Dorsolateral prefrontal cortex (tissue), 122 donors: ENCODE measurements at places on chromosomes 16 and 17.

GRCh38 chr17:3972931-3973330 lies 8.7 kb upstream of the ATP2A3 start:
- DNase-seq = no peak

DNA sequence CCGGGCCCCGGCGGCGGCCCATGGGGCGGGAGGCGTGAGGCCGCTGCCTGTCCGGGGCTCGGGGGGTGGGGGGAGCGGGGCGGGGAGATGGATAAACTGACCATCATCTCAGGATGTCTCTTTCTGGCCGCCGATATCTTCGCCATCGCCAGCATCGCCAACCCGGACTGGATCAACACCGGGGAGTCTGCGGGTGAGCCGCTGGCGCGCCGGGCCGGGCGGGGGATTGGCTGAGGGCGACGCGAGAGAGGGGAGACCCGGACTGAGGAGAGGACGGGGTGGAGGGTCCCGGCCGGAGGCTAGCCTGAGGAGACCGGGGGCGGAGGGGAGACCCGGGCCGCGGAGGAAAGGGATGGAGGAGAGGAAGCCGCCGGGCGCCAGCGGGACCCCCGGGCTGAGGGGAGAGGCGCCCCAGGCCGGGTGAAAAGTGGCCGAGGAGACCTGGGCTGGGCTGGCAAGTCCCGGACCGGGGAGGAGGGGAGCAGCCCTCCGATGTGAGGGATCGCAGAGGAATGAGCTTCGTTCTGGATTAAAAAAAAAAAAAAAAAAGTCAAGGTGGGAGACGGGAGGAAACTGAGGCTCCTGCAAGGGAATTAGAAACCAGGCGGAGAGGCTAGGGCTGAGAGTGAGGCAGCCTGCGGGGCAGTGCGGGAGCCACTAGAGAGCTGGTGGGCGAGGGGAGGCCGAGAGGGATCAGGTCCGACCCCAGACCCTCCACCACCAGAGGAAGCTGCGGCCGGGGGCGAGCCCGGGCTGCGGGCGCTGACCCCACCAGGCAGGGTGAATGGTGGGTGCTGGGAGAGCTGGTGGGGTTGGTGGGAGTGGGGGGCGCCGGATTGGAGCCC lies 526 bp downstream of the MOSMO start:
- peak; percentile 24 for DNase-seq

GRCh38 chr16:72098936-72099335 lies 5.3 kb downstream of the DHX38 start:
- no peak for DNase-seq

DNA sequence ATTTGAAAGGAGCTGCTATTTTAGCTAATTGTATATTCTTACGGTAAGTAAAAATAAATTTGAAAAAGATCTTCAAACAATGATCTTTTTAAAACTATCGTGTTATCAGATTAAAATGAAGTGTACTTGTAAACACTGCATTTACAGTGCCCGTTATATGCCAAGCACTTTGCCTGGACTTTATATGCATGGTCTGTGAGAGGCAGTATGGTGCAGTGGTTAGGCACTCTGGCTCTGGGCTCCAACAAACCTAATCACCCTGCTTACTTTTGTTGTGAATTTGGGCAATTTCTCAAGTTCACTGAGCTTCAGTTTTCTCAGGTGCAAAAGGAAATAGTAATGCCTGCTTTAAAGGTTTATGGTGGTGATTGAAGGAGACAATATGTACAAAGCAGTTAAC lies 1.4 kb downstream of the PMP22 start:
- DNase-seq = no peak

DNA sequence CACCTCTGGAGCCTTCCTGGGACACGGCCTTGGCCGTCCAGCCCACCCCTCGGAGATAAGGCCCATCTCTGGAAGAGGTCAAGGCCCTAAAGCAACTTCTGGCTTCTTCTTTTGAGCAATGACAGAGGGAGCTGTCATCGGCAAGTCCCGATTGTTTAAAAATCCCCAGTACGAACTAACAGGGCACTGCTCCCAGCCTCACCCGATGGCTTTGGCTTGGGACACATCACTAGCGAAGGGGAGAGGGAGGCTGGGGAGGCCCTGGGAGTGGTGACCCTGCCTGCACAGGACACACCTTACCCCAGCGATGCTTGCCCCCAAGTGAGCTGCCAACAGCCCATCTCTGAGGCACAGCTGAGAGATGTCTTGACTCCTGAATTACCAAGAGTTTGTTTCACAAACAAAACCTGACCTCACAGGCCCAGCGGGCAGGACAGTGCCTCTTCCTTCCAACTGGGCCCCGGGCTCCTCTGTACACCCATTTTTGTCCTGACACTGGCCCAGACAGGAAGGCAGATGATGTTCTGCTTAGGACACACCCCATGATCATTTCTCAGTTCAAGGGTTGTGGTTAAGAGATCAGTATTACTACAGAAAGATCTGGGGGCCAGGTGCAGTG lies 4.8 kb downstream of the SYNGR2 start:
- DNase-seq = no peak

- no peak for DNase-seq
Observed at GRCh38 chr17:63826468-63827001, 696 bp upstream of the PSMC5 start.

DNA sequence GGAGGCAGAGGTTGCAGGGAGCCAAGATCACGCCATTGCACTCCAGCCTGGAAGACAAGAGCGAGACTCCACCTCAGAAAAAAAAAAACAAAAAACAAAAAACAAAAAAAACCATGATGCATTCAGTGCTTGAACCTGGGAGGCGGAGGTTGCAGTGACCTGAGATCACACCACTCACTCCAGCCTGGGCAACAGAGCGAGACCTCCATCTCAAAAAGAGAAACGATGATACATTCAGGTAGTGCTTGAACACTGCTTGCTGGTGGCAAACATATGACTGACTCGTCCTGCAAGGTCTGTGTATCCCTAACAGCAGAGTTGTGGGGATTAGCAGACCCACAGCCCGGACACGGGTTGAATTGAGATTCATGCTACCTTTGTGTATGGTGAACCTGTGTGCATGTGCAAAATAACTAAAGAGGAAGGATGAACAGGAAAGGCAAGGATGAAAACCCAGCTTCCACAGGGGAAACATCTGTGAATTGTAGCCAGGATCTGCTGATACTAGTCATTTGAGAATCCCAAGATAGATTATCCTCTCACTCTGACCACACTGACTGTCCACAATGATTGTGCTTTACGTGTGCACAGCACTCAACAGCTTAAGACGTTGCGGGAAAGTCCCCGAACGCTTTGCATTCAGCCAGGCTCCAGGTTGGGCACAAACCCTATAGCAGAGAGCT lies 52.4 kb upstream of the MRPS23 start:
- DNase-seq = no peak

GRCh38 chr17:56699186-56699894 lies 105.8 kb downstream of the NOG start:
- no peak for DNase-seq

- no peak for DNase-seq
Observed at GRCh38 chr16:84252184-84252583, 12.4 kb upstream of the KCNG4 start.

DNA sequence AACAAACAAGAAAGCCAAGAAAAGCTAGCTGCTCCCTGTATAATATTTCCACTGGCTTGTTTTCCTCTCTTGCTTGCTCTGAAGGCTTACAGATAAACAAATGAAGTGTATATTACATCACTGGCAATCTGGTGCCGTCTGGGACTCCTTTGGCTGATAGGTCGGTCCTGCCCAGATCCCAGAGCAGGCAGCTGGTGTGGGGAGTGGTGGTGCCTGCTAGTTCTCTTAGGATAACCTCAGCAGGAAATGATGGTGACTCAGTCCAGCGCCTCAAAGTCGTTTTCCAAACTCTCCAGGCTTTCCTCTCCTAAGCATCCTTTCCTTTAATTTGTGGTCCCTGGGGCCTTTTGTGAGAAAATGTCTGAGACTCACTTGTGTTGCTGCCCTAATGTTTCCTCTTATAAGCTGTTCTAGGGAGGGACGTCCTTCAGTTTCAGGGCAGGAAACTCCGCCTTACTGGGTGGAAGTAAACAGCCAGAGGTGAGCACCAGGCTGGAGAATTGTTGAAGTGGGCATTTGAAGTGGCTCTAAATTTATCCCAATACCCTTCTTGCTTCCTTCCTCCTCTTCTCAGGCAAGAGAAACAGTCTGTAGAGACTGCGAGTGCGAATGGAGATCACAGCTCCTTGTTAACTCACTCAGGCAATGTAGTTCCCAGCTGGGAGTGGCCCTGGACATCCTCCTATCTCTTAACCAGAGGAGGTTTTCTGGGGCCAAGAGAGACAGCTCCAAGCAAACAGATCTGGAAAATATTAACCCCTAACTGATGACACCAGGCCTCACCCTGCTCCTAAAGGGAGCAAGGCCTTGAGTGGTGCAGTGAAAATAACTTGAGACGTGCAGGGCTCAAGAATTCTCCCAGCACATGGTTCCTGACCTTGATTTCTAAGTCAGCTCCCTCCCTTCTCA lies 34.9 kb downstream of the CD300LF start:
- peak; percentile 86 for DNase-seq

- DNase-seq = no peak
Observed at GRCh38 chr17:35729405-35729833, 2.0 kb upstream of the RASL10B start.

DNA sequence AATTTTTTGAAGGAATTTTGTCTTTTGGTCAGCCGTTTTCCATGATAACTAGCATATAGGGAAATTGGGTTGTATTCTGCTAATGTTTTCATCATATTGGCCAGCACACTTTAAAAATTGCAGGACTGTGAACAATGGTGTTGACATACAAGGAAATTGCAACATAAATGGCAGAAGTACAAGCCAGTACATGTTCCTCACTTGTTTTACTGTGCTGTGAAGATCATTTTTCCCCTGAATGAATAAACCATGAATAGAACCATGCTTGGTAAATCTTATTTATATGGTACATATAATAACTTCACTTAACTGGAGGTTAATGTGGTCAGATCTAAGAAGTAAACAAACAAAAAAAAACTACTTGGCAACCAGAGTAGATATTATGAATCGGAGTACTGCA lies 22.8 kb downstream of the OMG start:
- DNase-seq = no peak

DNA sequence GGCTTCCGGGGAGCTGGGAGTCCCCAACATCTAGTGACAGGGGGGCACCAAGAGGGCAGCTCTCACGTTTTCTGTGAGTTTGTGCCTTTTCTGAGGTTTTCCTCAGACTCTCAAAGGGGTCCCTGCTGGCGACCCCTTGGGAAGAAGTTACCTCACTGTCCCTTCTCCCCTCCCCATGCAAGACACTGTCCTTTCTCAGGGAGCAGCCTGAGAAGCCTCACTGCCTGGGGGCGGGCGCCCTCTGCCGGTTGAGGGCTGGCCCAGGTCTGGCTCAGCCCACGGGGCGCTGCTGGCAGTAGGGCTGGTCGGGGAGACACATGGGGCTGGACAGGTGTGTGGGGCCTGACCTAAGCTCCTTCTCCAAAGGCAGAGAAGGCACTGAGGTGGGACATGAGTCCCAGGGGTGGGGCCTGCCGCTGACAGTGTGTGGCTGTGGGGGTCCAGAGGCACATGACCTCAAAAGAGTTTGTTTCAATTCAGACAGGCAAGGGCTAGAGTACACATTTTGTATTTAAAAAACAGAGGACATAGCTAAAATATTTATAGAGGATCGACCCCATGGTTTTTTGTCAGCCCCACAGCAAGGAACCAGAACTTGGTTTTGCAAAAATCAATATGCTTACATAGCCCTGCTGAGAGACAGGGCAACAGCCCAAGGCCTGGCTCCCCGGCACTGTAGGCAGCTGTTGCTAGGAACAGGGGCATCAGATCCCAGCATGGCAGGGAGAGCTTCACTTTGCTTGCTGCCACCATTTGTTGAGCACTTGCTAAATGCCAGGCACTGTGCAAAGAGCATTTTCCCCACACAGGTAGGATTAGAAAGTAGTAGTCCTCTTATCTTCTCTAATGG lies 18.5 kb upstream of the ALDH3A1 start:
- peak; percentile 85 for DNase-seq

DNA sequence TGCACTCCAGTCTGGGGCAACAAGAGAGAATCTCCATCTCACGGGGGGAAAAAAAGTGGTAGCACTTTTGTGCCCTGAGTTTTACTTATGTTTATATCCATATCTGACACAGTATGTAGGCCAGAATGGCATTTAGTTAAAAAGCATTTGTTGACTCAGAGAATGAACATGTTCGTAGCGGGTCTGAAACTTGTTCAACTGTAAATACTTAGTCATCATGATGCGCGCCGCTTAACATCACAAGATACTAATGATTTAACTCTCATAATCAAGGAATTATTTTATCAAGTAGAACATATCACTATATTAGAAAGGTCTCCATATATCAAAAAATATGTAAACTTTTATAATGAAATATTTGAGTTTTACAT lies 55.3 kb upstream of the ITGA2B start:
- no peak for DNase-seq

DNA sequence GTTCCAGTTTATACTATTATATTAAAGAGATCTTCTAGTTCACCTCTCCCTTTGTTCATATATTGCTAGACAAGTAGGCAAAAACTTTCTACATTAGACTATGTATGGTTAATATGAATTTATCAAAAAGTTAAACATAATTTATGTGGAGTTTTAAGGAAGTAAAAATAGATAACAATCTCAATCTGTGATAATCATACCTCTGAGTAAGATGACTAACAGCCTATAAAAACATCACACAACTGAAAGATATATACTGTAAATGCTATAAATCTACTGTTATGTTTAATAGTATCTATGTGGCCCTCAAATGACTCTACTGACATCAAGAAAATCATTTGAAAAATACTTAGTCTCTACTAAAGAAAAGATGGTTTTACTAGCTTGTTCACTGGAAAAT lies 37.1 kb downstream of the AP1G1 start:
- DNase-seq = no peak
